ENCODE measurements at places on chromosomes 1 and 21.

- DNase-seq, result no peak
These were observed 4.6 kb upstream of the SRSF4 start for GRCh38 chr1:29186252-29186651.

DNA sequence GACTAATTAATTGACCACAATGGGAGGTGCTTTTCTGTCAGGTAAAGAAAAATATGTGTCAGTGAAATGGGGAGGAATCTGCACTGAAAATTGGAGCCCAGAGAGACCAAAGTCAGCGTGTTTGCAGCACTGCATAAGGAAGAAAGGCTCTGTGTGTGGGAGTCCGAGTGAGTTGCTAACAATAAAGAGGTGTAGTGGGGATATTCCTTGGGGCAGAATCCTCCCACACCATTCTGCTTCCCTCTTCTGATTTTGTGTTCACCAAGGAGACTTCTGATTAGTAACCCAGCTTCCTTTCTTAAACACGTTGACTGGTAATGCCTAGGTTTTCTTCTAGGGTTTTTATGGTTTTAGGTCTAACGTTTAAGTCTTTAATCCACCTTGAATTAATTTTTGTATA, 240.5 kb downstream of the RPS6KC1 start:
- DNase-seq, result no peak

DNA sequence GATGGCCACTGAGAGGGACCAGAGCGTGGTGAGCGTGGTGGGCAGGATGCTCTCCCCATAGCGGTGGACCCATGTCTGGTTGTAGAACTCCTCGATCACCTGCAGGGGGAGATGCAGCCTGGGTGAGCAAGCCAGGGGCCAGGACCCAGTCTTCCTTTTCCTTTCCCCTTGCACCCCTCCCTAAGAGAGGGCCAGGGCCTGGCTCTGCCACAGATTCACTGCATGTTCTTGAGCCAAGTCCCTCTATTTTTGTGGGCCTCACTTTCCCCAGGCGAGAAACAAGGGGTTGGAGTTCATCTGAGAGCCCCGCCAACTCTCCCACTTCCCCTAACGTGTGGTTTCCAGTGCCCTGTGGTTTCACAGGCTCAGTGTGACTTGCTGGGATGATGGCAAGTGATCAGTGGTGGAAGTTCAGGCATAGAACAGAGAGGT, 27.5 kb downstream of the SLC2A1 start:
- DNase-seq, result peak; percentile 46

- no peak for DNase-seq
These were observed 81.2 kb downstream of the TGFB2 start for GRCh38 chr1:218426343-218426657.

- peak; percentile 40 for DNase-seq
These were observed 5.2 kb downstream of the H6PD start for GRCh38 chr1:9239622-9240401.

DNA sequence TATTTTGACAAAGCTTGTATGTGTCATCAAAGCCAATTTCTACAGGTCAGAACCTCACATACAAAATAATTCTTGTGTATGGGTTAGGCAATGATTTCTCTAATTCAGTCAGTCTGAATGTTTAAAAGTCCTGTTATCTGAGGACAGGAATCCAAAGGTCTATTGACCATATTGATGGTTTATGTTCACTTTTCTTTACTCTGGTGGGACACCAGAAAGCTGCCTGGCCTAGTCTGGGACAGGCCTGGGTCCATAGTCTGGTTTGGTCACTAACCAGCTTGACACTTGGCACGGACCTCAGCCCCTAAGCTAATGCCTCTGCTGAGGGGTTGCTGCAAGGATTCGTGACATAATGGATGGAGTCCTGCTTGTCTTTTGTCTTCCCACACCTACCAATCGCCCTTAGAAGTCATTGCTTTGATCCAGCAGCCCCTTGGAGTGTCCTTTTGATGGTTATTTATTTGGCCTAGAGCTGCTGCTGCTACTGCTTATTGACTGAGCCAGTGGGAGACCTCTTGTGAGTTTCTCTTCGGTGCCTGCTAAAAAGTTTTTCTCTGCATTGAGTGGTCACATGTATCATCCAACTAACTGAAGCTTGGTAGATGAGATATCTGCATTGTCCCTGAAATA, 15.7 kb downstream of the IFNAR2 start:
- no peak for DNase-seq

GRCh38 chr21:14844001-14844400, 220.8 kb downstream of the NRIP1 start:
- DNase-seq, result no peak

DNA sequence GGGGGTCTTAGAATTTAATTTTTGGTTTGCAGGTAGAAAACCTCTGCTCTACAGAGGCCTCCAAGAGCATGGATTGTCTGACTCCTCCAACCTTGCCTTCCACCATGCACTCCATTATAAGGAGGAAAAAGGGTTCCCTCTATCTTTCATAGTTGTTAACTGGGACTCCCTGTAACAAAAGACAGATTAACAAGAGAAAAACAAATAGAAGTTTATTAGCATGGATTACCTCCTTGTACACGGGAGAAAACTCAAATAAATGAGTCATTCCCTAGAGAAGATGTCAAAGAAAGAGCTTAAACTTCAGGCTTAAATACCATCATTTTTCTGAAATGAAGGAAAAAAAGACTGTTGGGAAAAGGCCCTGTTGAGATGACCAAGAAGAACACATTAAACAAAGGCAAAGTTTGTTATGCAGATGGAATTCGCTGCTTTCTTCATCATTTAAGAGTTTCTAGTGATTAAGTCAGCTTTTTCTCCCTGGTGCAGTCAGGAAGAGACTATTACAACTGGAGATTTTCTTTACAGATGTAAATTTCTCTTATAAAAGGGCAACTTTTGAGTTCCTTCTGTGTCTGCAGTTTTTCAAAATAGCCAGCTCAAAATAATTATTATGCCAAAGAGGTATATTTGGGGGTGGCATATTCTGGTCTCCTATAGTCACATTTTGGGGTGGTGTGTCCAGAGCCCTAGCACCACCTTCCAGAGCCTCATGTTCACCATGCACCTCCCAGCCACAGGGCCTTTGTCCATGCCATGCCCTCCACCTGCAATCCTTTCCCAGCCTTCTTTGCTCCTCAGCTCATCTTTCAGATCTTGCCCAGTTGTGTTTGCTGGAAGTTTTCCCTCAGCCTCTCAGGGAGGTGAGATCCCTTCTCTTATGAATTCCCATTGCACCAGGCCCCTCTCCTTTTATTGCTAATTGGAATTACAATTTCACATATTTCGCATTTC, 63.1 kb upstream of the KLHDC7A start:
- DNase-seq, result no peak

DNA sequence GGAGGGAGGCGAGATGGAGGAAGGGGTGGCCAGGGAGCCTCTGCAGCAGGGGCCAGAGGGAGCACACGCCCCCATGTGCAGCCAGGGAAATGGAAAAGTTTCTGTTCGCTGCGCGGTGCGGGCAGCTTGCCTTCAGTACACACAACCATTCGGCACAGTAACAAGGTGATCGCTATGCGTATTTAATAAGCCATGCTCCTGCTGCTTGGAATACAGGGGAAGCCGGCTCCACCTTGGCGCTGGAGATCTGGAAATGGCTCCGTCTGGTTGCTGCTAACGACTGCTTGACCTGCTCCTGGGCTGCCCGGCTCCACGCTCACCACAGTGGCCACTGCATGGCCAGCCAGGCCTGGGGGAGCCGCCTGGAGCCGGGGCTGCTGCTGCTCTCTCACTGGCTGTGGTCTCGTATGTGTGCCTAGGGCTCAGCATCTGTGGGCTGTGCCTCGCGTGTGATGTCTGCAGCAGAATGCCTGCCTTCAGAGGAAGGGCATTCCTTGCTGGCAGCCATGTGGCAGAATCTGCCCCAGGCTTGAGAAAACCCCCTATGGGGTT, 86.4 kb upstream of the ACTL8 start:
- no peak for DNase-seq

DNA sequence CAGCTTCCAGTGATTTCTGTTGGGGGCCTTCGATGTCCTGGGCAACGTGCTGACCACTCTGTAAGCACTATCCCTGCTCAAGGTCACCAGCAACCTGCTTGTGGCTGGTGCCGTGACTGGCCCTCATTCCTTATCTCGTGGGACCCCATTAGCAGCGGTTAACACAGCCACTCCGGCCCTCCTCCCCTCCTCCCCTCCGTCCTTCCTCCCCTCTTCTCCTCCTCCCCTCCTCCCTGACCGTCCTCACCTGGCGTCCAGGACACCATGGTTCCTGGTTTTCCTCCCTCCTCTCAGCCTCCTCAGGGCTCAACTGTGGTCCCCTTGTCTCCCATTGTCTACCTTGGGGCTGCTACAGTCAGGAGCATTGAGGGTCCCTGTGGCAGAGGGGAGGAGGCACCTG, 157.7 kb downstream of the CAMTA1 start:
- no peak for DNase-seq

DNA sequence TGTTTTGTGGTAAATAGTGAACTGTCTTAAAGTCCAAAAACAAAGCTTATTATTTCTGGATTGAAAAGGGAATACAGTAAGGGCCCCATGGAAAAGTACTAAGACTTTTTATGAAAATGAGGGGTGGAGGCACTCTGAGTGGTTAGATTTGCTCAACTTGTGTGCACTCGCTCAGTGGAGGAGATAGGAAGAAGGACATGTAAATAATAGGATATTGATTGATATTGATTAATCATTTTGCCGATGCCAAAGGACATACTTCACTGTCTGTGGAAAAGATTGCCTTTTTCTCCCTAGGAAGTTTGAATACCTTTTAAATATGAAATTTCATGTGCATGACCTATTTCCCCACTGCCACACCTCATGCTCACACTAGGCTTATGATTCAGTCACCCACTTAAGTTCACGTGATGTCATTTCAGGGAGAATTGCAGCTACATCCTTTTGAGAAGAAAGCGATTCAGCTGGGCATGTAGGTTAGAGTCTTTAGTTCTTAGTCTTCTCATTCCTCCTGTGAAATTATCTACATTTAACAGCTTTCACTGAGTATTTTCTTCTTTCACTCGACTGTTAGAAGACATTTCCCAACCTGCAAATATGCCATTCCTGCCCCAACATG, 5.0 kb downstream of the MTR start:
- DNase-seq, result no peak

GRCh38 chr1:116211294-116211693, 100.1 kb downstream of the MAB21L3 start:
- DNase-seq, result no peak

- no peak for DNase-seq
These were observed 191.4 kb downstream of the KCNK2 start for GRCh38 chr1:215273838-215274516.

GRCh38 chr1:9466780-9467758, 72.2 kb upstream of the SLC25A33 start:
- no peak for DNase-seq

DNA sequence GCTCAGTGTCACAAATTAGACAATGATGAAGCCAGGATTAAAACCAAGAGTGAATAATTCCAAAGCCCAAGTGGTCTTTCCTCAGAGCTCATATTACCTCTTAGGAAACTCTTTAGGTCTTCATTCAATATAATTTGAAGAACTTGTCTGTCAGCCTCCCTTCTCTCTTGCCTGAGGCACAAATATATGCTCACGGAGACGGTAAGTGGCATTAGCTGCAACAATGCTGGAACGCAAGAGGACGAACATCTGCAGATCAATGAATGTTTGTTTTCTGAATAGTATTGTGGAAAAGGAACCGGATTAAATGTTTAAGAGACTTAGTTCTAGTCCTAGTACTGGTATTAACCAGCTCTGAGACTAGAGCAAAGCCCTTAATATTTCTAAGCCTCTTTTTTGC, 39.7 kb upstream of the LYST start:
- DNase-seq, result no peak

DNA sequence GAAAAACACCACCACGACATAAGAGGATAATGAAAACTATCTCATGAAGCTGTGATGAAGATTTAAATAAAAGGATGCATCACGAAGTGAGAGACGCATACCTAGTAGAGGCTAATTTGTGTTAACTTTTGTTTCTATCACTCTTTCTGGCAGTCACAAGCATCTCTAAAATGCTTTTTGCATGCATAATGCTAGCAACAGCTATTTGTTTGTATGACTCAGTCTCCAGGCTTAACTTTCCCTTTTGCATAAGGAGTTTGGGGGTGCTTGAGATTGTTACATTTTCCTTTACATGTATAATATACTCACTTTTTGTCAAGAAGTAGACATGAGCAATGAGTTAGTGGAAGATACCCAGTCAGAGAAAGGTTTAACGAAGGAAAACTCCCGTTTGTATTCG, 385.4 kb downstream of the DISC1 start:
- no peak for DNase-seq

GRCh38 chr1:25065321-25065721, 135.2 kb upstream of the RUNX3 start:
- no peak for DNase-seq

DNA sequence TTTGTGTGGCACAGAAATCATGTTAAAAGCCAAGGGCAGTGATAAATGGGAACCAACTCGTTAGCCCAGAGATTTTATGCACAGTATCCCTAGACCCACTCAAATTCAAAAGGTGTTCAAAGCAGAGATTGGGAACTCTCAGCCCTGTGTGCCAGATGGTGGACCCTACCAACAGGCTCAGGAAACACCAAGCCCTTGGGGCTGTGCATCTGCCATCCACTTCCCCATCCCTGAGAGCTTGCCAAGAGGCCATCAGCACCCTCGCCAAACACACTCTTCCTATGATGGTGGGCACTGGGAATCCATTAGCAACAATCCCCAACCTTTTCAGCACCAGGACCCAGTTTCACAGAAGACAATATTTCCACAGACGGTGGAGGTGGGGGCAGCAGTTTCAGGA, 194.2 kb upstream of the NFIA start:
- no peak for DNase-seq

GRCh38 chr1:86757272-86757984, 53.1 kb downstream of the SH3GLB1 start:
- no peak for DNase-seq

- no peak for DNase-seq
These were observed 8.7 kb downstream of the ACAP3 start for GRCh38 chr1:1298861-1299685.

DNA sequence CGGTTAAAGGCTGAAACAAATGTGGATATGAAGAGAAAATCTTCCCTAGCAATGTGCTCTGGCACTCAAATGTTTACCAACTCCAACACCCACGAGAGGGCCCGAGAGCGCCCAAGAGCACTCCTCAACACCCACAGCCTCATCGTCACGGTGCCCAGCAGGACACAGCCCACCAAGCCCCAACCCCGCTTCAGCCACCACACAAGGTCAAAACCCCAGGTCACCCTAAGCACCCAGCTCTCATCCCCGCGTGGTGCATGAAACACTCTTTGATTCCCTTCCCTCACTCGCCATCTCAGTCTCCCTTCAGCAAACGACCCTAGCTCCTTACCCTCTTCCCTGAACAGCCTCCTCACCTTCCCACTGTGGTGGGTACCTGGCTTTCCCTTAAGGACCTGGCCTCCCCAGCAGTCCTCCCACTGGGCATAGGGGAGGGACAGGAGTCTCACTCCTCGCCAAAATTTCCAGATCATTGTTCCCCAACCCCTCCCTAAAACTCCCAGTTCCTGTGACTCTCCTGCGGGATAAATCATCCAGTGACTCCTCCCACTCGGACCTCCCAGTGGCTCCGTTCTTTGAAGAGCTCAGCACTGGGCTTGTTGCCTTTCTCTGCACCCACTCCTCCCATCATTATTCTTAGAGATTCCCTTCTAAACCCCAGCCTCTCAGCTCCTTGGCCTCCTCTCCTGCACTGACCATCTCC, 170.4 kb upstream of the SYT6 start:
- no peak for DNase-seq

All from activated CD8-positive, alpha-beta memory T cell treated with anti-CD3 and anti-CD28 coated beads, Interleukin-2, amount 50 U/mL, for 4 hours (primary cell).